ENCODE measurements at places on chromosomes 12 and 14. TPM values are rescaled to one million over a fixed set of nuclear protein-coding genes. Genes with fewer than 3 reads are reported as not detected.

Gene FOXN4
- not detected for total RNA-seq

Gene C14orf39
- total RNA-seq, result 0.36 TPM

Gene STRAP
- total RNA-seq, result 133 TPM

Gene ADCK1
- total RNA-seq, result 1.6 TPM

Gene PLCZ1
- not detected for total RNA-seq

DNA sequence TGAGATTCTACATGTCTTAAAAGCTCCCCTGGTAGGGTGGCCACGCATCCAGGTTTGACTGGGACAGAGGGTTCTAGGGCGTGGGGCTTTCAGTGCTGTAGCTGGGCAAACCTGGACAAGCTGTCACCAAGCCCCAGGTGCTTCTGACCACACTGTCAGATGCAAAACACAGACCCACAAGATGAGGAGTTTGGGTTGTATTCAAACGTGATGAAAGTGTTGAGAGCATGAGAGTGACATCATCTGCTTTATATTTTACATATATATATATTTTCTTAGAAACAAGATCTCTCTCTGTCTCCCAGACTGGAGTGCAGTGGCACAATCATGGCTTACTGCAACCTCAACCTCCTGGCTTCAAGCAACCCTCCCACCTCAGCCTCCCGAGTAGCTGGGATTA, 210.1 kb downstream of the DPF3 start:
- peak; percentile 53 for DNase-seq

DNA sequence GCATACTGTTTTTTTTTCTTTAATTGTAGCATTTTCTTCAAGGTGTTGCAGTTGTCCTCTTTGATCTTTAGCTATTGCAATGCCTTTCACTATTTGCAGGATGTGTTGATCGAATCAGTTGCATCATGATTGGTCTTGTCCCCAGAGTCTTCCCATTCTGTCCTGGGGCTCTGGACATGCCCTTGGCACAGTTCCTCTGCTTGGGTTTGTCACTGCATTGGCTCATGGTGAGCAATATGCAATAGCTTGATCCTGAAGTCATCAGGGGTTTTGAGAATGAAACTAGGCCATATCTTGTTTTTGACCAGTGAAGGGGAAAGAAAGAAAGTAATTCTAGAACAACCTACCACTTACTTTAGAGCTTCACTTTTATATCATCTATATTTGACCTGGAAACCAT, 281.5 kb downstream of the TMEM117 start:
- peak; percentile 2 for DNase-seq

DNA sequence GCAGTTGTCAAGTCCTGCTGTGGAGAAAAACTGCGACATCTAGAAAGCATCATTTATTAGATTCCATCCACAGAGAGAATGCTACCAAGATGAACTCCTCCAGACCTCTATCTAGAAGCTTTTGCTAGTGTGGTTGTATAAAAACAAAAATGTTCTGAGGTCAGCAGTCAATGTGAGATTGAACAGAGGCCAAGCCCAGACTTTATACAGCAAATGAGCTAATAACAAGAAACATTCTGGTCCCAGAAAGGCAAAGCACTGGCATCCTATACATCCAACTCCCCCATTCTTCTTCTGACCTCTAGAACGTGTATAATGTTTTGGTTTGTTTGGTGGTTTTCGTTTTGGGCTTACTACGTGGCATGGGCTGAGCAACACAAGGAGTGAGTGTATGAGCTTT, 26.7 kb upstream of the RIN3 start:
- DNase-seq, result peak; percentile 66

GRCh38 chr12:49146406-49146805, 15.2 kb upstream of the TUBA1B start:
- DNase-seq, result no peak
